ENCODE measurements at places on chromosomes 6 and 20.

DNA sequence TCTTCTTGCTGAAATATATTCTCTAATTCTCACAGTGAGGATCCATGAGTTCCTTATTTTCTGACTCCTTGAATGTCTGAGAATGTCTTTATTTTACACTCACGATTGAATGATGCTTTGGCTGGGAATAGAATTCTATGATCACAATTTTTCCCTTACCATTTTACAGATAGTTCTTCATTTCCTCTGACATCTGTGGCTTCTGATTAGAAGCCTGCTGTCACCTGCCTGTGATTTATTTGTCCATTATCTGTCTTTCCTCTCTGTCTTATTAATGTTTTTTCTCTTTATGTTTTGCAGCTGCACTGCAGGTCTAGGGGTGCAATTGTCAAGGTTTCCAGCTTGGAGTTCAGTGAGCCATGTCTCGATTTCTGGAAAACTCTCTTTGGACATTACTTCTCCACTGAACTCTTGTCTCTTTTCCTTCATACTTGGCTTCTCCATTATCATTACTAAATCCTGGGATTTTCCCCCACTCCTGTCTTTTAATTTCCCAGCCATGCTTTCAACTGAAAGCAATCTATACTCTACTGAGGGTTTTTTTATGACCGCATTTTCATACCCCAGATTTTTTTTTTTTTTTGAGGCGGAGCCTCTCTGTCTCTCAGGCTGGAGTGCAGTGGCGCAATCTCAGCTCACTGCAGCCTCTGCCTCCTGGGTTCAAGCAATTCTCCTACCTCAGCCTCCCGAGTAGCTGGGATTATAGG is 121.2 kb upstream of the PRND start:
- no peak for DNase-seq

GRCh38 chr20:24965065-24965919 is 16.2 kb downstream of the CST7 start:
- no peak for DNase-seq

DNA sequence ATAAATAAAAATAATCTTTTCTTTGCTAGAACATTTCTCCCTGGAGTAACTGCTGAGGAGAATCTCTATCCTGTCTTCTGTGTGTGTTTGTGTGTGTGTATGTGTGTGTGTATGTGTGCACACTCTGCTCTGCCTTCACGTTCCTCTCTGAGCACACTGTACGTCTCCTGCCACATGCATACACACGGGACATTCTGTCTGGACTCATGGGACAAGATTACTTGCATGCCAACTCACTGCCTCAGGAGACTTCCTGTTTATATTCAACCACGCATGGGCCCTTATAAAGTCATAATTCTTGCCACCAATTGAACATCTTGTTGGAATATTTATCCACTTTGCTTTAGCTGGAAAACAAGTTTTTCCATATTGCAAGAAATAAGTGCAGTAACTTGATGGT is 930.6 kb downstream of the KIF16B start:
- no peak for DNase-seq

GRCh38 chr6:13614126-13614925 is 809 bp upstream of the NOL7 start:
- peak; percentile 16 for DNase-seq

DNA sequence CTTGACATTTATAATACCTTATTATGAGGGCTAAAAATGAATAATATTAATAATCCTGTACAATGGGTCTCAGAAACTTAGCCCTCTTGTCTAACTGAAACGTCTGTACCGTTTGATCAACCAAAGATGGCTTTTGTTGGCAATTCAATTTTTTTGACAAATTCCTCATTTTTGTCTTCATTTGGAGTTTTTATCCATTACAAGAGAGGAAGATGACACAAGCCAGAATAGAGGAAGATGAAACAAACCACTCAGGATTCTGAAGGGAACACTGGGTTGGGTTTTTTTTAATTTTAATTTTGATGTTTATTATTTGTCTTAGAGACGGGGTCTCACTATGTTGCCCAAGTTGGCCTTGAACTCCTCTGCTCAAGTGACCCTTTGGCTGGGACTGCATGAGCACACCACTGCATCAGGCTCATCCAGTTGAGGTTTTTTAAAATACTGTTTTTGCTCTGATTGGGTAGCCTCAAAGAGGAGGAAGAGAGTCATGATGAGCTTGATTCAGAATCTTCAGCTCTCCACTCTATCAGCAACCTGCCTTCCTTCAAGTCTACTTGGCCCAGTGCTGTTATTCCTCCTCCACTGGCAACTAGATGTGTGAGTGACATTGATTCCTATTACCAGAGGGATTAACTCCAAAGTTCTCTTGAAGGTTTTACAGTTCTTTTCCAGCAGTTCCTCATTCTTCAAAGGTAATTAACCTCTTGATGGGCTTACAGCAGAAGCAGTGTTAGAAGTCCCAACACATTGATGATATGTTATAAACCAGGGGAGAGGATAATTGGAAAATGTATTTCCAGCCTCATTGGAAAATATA is 71.3 kb downstream of the ATXN1 start:
- DNase-seq, result no peak

DNA sequence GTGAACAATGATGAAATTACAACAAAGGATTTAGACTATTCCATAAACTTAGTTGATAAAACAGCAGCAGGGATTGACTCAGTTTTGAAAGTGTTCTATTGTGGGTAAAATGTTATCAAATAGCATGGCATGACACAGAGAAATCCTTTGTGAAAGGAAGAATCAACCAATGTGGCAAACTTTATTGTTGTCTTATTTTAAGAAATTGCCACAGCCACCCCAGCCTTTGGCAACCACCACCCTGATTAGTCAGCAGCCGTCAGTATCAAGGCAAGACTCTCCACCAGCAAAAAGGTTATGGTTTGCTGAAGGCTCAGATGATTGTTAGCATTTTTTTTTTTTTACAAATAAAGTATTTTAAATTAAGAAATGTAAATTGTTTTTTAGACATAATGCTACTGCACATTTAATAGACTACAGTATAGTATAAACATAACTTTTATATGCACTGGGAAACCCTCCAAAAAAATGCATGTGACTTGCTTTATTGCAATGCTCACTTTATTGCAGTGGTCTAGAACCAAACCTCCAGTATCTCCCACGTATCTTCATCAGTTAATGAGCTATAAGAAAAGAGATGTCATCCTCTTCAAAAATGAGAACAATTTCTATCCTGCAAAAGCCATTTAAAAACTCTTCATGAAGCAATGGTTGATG is 162.7 kb downstream of the SOBP start:
- no peak for DNase-seq

DNA sequence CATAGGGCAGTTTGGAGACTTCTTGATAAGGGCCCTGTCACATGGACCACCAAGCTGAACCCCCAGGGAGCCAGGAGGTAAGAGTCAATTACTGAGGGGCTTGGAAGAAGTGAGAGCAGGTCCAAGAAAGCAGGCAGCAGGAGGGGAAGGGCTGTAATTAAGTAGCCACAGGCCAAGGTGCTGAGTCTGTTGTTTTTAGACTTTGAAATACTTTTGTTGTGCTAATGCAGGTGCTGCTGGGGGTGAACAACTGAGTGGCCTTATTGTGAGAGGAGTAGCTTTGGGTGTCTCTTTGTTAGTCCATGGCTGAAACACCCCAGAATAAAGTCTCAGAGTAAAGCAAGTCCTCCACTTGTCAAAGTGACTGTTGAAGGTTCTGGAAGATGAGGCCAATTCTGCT is 267.0 kb upstream of the SUPT3H start:
- DNase-seq, result no peak

DNA sequence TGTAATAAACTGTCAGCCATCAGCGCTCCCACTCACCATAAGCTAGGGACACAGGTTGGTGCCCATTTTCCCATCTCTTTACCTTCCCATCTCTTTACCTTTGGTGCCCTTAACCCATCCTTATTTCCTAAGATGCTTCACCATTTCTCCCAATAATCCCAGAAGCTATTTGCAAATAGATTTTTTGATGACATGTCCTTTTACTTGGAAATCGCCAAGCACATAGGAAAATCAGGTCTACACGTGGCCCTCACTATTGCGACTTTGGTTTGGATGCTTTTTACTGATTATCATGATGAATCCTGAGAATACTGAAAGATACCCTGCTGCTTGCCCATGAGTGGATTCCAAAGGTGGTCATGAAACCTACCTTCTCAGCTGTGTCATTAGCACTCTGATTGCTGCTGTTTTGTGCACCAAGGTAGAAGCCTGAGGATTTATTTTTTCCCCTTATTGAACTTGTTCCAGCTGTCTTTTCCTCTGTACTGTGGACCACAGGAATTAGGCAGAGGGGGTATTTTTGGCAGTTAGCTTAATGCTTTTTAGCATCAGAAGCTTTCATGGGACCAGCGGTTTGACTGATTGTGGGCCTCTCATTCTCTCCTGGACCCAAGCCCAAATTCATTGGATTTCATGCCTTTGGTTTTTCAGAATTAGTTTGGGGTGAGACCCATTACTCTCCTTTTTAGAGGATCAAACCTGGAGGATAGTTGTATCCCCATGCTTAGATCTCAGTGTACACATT is 229.6 kb upstream of the RIN2 start:
- no peak for DNase-seq

DNA sequence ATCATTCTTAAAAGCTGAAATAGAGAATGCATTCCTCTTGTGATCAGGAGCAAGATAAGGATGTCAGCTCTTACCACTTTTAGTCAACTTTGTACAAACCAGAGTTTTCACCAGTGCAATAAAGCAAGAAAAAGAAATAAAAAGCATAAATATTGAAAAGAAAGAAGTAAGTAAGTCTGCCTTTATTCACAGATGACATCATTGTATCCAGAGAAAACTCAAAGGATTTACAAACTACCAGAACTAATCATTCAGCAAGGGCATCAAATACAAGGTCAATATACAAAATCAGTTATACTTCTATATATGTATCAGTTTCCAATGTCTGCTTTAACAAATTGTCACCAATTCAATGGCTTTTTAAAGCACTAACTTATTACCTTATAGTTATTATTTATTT is 13.4 kb downstream of the TTLL9 start:
- no peak for DNase-seq

DNA sequence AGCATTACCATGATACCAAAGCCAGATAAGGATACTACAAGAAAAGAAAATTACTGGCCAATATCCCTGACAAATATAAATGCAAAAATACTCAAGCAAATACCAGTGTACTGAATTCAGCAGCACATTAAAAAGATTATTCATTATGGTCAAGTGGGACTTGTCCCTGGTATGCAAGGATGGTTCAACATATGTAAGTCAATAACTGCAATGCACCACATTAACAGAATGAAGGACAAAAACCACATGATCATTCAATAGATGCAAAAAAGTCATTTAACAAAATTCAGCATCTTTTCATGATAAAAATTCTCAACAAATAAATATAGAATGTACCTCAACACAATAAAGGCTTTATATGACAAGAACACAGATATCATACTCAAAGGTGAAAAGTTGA is 9.1 kb upstream of the DEFB125 start:
- DNase-seq, result no peak

GRCh38 chr20:37544386-37544785 is 16.7 kb upstream of the BLCAP start:
- DNase-seq, result no peak

- no peak for DNase-seq
These were observed 1.4 kb downstream of the MAPK13 start for GRCh38 chr6:36131511-36132245.

- no peak for DNase-seq
These were observed 7.5 kb downstream of the TP53TG5 start for GRCh38 chr20:45370571-45371160.

GRCh38 chr20:54714817-54715216 is 239.4 kb downstream of the DOK5 start:
- no peak for DNase-seq

DNA sequence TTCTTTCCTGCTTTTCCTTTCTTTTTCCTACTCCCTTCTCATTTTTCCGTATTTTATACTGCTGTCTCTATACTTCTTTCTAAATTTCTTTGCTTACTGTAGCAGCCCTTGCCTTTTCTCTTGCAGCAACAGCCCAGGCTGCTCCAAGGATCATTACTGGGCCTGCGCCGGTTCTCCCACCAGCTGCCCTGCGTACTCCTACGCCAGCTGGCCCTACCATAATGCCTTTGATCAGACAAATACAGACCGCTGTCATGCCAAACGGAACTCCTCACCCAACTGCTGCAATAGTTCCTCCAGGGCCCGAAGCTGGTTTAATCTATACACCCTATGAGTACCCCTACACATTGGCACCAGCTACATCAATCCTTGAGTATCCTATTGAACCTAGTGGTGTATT is 148.8 kb downstream of the QKI start:
- DNase-seq, result no peak

GRCh38 chr6:142872376-142872775 is 72.6 kb downstream of the HIVEP2 start:
- DNase-seq, result no peak

GRCh38 chr20:46978951-46979491 is 84.4 kb downstream of the EYA2 start:
- DNase-seq, result no peak

GRCh38 chr20:64144144-64144912 is 19.9 kb upstream of the MYT1 start:
- DNase-seq, result no peak

DNA sequence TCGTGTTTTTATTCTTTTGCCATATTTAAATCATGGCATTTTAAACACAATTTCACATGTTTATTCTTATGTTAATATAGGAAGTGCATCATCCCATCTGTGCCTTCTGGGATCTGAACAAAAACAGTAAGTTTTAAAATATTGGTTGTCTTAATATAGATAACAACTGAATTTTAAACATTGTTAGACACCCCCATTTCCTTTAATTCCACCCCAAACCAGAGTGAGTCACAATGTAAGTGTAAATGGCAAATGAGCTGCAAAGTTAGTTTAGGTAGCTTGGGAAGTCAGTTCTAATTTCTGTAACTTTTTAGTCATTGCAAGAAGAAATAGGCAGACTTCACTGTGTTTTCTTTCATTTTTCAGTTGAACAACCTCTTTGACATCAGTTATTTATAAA is 108.0 kb downstream of the ADGRG6 start:
- no peak for DNase-seq

DNA sequence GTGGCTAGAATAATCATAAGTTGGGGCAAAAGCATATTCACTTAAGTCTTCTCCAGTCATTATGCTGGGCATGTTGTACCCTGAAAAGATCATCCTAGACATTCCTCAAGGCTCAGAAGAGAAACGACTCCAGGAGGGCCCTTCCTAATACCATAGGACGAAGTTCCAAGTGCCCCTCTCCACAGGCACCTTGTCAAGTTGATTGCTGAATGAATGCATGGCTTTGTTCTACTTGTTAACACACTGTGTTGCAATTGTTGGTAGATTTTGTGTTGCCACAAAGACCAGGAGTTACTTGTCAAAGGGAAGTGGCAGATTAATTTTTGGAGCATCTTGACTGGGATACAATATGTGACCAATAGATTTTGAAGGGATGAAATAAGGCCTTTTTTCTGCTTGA is 194.3 kb upstream of the SMLR1 start:
- DNase-seq, result no peak

- no peak for DNase-seq
These were observed 6.1 kb downstream of the ANKRD6 start for GRCh38 chr6:89439014-89439413.

- DNase-seq, result no peak
These were observed 17.8 kb downstream of the TMEM30A start for GRCh38 chr6:75266716-75267291.
